ENCODE measurements at places on chromosomes 3 and 15.

GRCh38 chr3:101181801-101182200 lies 138.6 kb downstream of the IMPG2 start:
- DNase-seq = no peak

- no peak for DNase-seq
These were observed 512.6 kb downstream of the PLOD2 start for GRCh38 chr3:145648396-145648795.

- no peak for DNase-seq
These were observed 173.8 kb downstream of the ADAMTS17 start for GRCh38 chr15:100167884-100168375.

DNA sequence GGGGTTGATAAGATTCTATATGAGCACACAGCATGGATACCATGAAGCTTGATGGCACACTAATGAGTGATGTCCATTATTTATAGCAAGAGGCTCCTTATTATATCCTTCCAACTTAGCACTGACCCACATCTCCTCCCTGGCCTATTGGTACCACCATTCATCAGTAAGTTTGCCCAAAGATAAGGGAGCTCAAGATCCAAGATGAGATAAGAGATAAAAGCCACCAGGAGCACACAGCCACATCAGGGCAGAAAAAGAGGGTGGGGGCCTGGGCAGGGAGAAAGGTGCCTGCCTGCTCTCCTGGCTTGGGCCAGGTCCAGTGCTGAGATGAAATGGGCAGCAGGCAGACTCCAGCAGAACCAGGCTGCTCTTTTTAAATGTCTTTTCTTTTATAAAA lies 4.4 kb upstream of the PPP1R14D start:
- no peak for DNase-seq

DNA sequence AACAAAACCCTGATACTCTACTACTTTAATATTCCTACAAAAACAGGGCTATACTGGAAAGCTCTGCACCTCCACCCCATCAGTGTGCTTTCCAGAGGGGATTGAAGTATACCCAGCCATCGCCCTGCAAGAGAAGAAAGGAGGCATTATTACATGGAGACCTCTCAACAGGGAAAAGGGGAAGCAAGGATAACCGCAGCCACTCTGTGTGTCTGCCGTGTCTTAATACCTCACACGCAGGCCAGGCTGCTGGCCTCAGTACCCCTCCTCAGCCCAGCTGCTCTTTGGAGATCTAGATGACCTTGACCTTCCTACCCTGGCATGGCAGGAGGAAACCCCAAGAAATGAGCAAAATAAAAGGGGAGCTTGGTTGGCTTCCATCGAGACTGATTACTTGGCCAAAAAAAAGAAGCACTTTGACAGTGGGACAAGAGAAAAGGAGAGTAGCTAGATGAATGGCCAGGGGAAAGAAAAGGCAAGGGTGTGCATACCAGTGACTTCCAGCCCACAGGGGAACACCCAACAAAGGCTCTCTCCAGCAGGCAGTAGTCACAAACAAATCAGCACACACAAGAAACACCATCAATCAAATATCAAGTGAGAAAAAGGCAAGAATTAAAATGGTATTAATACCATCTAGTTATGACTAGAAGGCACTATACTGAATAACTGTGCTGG lies 129.4 kb downstream of the STT3B start:
- DNase-seq = no peak

DNA sequence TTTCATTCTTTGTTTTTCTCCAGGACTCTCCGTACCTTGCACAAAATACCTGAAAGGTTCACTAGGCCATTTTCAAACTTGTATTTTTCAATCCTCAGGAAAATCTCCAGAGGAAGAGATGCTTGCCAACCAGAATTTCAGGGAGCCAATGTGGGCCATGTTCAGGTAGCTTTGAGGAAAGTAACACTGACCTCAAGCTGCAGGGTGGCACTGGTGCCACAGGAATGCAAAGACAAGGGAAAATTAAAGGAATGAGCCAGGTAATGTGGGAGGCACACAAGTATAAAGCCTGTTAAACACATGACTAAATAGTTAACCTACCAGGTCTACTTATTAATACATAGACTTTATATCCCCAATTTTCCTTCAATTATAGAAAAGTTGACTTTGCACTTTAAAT lies 51.9 kb upstream of the GAP43 start:
- no peak for DNase-seq

- no peak for DNase-seq
These were observed 304.4 kb downstream of the BCHE start for GRCh38 chr3:165532851-165533250.

- DNase-seq = no peak
These were observed 17.0 kb downstream of the YEATS2 start for GRCh38 chr3:183714622-183715021.

DNA sequence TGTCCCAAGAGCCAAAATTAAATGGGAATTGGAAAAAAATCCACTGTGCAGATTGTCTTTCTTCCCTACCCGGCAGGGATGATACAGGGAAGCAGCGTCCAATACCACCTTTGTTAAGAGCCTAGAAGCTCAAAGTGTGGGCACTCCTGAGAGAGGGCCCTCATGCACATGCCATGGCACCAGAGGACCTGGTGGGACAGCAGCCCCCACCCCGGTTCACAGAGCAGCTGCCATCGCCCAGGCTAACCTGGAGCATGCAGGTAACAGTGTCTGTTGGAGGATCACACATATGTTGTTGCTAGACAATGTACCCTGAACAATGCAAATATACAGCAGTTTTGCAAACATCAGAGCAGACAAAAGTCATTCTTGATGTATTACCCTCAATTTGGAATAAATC lies 206.5 kb downstream of the TJP1 start:
- no peak for DNase-seq

- DNase-seq = no peak
These were observed 35.5 kb upstream of the HCLS1 start for GRCh38 chr3:121696186-121696585.

Measured in fibroblast of skin of back (primary cell).